ENCODE measurements at places on chromosomes 2 and 18.

DNA sequence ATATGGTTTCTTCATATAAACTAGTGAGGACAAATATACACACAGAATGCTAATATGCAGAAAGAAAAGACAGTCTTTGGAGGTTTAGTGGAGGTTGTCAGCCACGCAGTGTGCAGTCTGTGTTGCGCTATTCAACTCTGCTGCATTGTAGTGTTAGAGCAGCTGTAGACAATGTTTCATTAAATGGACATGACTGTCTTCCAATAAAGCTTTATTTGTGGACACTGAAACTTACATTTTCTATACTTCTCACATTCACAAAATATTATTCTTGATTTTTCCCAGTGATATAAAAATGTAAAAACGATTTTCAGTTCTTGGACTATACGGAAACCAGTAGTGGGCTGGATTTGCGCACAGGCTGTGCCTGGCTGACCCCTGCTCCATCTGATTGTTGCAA, 13.3 kb downstream of the TTC27 start:
- DNase-seq: no peak

GRCh38 chr2:219778189-219778588, 150.8 kb downstream of the SLC4A3 start:
- no peak for DNase-seq

GRCh38 chr2:101820519-101820918, 123.0 kb downstream of the MAP4K4 start:
- no peak for DNase-seq

- DNase-seq: no peak
Measured at GRCh38 chr2:73564986-73565385, 77.2 kb downstream of the NAT8 start.

GRCh38 chr18:63749489-63749888, 25.7 kb upstream of the SERPINB7 start:
- DNase-seq: no peak

- no peak for DNase-seq
Measured at GRCh38 chr2:26898480-26899078, 50.6 kb downstream of the DPYSL5 start.

DNA sequence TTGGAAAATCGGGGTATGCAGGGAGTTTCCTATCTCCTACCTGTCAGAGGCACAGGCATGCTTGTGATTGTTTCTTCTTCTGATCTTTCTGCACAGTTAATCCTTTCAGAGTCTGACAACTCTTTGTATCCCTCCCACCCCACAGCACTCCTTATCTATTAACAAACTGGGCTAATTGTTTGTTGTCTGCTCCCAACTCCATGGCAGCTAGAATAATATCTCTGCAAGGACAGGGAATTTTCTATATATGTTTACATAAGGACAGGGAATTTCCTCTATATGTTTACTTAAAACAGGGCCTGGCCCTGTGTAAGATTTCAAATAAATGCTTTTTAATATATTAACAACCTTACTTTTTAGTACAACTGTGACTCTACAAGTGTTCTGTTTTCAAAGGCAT, 36.0 kb upstream of the VRK2 start:
- no peak for DNase-seq

Data from thoracic aorta (tissue), 2 donors.